NCI-H1436 treated with DMSO at 0.1 percent for 48 hours (cell line): ENCODE measurements at places on chromosomes 3 and 15.

DNA sequence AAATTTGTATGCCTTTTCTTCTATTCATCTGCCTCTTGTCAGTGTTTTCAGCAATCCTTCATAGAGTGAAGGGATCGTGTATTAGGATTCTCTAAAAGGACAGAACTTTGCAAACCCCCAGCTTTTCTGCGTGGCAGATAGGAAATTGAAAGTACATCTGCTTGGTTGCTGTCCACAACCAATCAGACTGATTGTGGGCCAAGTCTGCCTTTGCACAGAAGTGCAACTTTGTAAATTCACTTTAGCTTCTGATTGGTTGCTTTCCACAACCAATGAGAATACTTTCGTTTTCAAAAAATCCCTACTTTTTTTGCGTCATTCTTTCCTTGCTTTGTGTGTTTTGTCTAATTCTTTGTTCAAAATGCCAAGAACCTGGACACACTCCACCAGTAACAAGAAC lies 847.4 kb downstream of the FHIT start:
- no peak for DNase-seq

DNA sequence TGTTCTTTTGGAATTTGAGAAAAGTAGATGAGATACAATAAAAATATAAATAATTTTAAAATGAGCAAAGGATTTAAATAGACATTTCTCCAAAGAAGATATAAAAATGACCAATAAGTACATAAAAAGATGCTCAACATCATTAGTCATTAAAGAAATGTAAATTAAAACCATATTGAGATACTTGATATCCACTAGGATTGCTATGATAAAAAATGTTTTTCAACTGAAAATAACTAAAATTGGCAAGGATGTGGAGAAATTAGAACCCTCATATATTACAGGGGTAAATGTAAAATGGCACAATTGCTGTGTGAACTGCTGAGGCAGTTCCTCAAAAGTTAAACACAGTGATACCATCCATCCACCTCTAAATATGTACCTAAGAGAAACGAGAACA lies 38.8 kb downstream of the LRRFIP2 start:
- no peak for DNase-seq

GRCh38 chr3:41431386-41431785 lies 232.1 kb downstream of the CTNNB1 start:
- DNase-seq, result no peak

DNA sequence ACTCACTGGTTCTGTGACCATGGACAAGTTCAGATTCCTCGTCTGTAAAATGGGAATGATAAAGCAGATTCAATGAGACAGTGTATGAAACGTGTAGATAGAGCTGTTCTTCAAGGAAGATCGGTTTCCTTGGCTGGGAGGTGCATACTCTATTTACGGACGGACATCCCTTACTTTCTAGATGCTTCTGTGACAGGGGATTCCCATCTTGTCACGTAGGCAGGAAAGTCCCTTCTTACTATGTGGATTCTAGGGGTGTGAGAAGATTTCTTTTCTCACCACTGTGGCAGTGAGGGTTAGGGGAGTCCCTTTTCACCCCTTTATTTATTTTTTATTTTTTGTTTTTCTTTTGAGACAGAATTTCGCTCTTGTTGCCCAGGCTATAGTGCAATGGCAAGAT lies 180.9 kb upstream of the TBL1XR1 start:
- no peak for DNase-seq

DNA sequence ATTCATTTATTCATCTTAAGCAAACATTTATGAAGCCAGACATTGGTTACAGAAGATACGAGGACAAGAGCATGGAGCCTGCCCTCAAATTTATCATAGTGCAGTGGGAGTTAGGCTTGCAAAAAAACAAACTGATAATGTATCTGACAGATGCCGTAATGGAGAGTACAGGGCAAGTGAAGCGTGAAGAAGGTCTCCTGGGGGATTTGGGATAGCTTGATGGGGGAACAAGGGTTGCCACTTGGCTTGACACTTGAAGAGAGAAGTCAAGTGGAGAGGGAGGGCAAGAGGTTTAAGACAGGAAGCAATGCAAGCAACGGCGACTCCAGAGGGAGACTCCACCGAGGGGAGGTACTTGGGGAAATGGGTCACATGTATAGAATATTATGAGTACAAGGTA lies 129.3 kb downstream of the SSR3 start:
- DNase-seq, result no peak

- DNase-seq, result no peak
Observed at GRCh38 chr3:140530603-140531002, 147.3 kb upstream of the TRIM42 start.

GRCh38 chr15:40870716-40871115 lies 3.3 kb downstream of the RHOV start:
- DNase-seq, result no peak

GRCh38 chr15:101604124-101604874 lies 47.9 kb downstream of the TM2D3 start:
- no peak for DNase-seq

GRCh38 chr3:45365060-45365459 lies 23.3 kb upstream of the LARS2 start:
- DNase-seq, result no peak

GRCh38 chr3:25430287-25430934 lies 2.3 kb downstream of the RARB start:
- no peak for DNase-seq

DNA sequence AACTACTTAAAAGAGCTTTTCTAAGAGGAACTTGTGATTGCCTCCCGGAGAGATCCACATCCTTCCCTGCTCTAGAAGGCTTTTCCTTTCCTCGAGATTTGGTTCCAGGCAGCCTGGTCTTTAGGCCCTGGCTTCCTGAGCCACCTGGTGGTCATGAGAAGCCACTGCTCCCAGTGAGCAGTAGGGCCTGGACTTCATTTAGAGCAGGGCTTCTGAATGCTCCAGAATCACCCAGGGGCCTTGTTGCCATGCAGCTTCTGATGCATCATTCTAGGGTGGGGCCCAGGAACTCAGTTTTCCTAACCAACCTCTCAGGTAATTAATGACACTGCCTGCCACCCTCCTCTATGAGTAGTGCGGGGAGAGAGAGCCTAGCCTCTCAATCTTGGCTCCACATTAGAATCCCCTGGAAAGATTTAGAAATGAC lies 29.6 kb downstream of the PSMD6 start:
- DNase-seq, result no peak

DNA sequence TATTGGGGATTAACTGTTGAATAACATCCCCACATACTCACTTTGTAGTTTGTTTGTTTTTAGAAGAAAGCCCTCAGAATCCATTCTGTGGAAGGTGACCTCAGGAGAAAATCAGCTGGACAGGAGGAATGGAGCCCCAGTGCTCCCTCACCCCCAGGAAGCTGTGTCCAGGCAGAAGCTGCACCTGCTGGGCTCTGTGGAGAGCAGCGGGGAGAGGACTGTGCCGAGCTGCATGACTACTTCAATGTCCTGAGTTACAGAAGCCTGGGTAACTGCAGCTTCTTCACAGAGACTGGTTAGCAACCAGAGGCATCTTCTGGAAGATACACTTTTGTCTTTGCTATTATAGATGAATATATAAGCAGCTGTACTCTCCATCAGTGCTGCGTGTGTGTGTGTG lies 14.0 kb downstream of the TIGIT start:
- no peak for DNase-seq

DNA sequence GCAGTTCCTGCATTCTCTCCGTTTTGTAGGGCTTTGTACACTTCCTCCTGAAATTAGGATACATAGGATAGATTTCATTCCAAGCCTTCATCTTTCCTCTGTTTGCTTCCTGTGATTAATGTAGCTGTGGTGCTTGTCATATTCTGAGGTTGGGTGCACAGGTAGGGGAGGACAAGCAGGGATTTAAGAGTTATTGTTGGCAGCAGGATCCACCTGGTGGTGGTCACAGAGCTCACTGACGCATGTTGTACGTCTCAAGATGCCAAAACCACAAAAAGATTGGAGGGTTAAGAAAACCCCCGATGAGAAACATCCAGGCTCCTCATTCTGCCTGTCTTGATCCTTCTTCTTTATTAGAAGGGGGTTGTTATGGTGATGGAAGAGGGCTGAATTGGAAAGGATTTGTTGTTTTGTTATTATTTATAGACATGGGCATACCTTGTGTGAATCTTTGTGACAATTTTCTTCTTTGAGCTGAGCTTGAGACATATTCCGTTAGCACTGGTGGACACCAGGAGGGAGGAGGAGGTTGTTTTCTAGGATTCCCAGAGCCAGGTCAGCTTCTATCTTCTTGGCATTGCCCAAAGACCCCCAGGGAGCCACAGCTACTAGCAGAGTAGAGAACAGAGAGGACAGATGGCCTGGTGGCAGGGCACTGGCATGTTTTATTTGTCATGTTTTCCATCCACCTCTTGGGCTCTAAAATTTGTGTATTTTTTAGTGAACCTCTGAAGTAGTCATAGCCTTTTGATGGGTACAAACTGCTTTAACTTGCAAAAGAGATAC lies 57.7 kb upstream of the LARS2 start:
- no peak for DNase-seq

GRCh38 chr15:50876989-50877360 lies 31.5 kb upstream of the AP4E1 start:
- DNase-seq, result no peak

GRCh38 chr3:124444896-124445295 lies 285.4 kb upstream of the UMPS start:
- DNase-seq, result no peak

- DNase-seq, result no peak
Observed at GRCh38 chr3:46607603-46608028, 4.7 kb upstream of the FAM240A start.

DNA sequence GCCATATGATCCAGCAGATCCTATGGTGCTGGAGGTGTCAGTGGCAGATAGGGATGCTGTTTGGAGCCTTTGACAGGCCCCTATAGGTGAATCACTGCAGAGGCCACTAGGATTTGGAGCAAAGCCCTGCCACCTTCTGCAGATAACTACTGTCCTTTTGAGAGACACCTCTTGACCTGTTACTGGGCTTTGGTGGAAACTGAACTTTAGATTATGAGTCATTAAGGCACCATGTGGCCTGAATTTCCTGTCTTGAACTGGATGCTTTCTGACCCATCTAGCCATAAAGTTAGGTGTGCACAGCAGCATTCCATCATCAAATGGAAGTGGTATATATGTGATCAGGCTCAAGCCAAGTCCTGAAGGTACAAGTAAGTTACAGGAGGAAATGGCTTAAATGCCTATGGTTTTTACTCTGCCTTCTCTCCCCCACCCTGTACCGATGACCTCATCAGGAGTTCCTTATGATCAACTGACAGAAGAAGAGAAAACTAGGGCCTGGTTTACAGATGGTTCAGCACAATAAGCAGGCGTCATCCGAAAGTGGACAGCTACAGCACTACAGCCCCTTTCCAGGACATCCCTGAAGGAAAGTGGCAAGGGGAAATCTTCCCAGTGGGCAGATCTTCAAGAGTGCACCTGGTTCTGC lies 565.6 kb upstream of the AGTR1 start:
- DNase-seq, result no peak

DNA sequence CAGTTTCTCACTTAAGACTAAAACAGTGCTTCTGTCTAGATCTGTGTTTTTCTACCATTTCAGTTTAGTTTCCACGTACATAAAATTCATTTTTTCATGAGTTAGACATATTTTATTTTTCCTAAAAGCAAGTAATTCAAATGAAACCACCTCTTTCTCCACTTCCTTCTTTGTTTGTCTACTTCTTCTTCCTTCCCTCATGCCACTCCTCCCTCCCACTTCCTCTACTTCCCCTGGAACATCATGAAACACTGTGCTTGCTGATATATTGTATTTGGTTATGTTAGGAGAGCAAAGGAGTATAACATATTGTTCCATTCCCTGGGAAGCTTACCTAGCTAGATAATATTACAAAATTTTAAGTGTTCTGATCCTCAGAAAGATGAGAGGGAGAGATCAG lies 36.7 kb upstream of the GOLGA8B start:
- DNase-seq, result no peak

GRCh38 chr15:66633041-66633937 lies 67.5 kb upstream of the LCTL start:
- DNase-seq, result no peak

GRCh38 chr3:48004694-48005093 lies 11.5 kb downstream of the MAP4 start:
- no peak for DNase-seq

- DNase-seq, result no peak
Observed at GRCh38 chr3:183299976-183300375, 46.9 kb downstream of the B3GNT5 start.

DNA sequence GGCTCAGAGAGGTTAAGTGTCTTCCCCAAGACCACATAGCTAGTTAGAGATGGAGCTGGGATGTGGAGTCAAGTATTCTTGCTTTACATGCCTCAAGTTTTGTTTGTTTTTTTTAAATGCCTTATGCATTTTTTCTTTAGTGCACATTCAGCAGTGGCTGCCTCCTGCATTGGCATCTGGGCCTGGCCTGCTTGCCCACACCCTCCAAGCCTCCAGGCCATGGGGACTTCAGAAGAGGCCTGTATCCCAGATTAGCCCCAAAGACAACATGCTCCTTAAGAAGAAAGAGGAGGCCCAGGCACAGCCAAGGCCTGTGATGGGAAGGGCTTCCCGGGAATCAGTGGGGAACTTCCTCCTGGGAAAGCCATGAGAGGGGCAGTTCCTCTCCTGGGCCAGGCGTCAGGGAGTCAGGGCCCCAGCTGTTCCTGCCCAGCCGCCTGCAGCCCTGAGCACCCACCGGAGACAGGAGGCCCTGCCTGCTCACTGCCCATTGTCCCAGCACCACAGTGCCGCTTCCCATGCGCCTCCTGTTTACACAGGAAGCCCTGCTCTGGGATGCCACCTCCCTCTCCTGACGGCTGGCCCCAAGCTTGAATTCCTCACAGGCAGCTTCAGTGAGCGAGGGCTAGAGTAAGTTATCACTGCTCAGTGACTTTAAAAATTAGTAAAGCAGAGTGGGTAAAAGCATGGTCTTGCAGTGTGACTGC lies 16.0 kb downstream of the FOXL2NB start:
- DNase-seq, result no peak

DNA sequence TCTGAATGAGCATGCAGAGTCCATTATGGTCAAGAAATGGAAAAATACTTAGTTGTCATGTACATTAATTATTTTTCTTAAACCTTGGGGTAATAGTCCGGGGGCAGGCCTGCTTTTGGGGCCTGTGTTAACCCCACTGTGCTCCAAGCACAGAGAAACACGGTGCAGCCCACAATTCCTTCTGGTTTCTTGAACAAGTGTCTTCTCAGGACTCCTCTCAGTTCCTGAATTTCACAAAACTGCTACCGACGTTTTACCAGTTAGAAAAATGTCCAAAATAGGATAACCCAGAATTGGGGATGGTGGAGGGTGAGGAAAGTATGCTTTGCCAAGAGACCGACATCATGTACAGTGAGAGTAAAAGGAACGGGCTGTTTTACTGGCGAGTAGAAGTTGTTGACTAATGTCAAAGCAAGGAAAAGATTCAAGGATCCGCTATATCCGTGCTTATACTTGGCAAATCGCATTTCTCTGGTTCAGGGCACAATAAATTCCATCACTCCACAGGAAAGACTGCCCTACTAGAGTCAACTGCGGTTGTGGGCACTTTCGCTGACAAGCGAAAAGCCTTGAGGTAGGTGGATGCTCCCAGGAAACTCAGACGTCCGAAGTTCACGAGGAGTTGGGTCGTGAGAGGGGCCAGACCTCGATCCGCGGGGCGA lies 495 bp upstream of the NXPE3 start:
- DNase-seq, result no peak
